ENCODE measurements at places on chromosomes 16 and 17. TPM values are rescaled to one million over a fixed set of nuclear protein-coding genes. Genes with fewer than 3 reads are reported as not detected.

GRCh38 chr16:74577882-74578366, 29.0 kb downstream of the GLG1 start:
- H3K27me3 ChIP-seq = no peaks in the 10 kb centered on the region
- no peak for DNase-seq
- H3K27ac ChIP-seq = no peak overlapping the region
- H3K4me1 ChIP-seq = peaks cover 10% of the 10 kb centered on the region
- H3K36me3 ChIP-seq = no peaks in the 10 kb centered on the region
- H3K4me3 ChIP-seq = no peak overlapping the region

DNA sequence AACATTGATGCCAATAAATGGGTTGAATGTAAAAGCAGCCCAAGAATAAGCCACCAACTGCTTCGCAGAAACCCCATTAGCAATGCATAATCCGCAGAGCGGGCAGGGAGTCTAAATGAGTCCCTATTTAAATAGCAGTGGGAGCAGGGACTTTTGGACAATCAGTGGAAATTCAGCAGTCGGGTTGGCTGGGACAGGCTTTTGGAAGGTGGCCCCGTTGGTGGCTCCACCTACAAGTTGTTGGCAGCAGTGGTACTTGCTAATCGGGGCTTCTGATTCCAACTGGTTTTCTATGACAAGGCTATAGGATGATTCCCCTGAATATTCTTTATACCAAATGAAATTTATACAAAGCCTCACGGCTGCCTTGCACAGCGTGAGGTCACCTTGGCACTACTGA, 86.3 kb downstream of the WDR59 start:
- no peak overlapping the region for H3K27ac ChIP-seq
- DNase-seq = no peak
- H3K4me1 ChIP-seq = no peaks in the 10 kb centered on the region
- H3K4me3 ChIP-seq = no peak overlapping the region

ZPBP2 gene
- not detected for polyA plus RNA-seq

- no peak overlapping the region for H3K4me3 ChIP-seq
- no peak for DNase-seq
- H3K4me1 ChIP-seq = no peaks in the 10 kb centered on the region
- no peaks in the 10 kb centered on the region for H3K36me3 ChIP-seq
- H3K27me3 ChIP-seq = no peaks in the 10 kb centered on the region
Observed at GRCh38 chr16:77963185-77964044, 58.9 kb upstream of the CLEC3A start.

- no peaks in the 10 kb centered on the region for H3K36me3 ChIP-seq
- DNase-seq = no peak
- H3K27ac ChIP-seq = no peak overlapping the region
- peak overlapping the region; percentile 87 for H3K4me3 ChIP-seq
- H3K4me1 ChIP-seq = peaks cover 1% of the 10 kb centered on the region
Observed at GRCh38 chr17:75406222-75406615, 741 bp upstream of the GRB2 start.

DNA sequence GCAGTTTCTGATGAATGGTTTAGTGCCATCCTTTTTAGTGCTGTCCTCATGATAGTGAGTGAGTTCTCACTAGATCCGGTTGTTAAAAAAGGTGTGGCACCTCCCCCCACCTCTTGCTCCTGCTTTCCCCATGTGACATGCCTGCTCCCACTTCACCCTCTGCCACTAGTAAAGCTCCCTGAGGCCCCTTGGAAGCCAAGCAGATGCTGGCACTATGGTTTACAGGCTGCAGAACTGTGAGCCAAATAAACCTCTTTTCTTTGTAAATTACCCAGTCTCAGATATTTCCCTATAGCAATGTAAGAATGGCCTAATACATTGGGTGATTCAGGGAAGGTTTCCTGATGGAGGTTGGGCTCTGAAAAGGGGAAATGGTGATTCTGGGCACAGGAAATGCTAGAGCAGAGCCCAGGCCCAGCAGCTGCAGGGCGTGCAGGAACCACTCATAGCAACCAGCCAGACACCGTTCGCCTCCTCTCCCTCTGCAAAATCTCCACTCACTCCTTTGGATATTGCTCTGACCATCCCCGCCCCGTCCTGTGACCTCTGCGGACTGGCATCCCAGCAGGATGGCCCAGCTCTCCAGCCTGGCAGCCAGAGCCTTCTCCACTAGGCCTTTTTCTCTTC, 2.6 kb upstream of the ADORA2B start:
- H3K36me3 ChIP-seq = no peaks in the 10 kb centered on the region
- H3K27ac ChIP-seq = no peak overlapping the region
- no peaks in the 10 kb centered on the region for H3K27me3 ChIP-seq

GRCh38 chr17:64015447-64015846, 5.0 kb downstream of the ICAM2 start:
- H3K27me3 ChIP-seq = no peaks in the 10 kb centered on the region
- no peak overlapping the region for H3K4me3 ChIP-seq
- no peaks in the 10 kb centered on the region for H3K4me1 ChIP-seq
- no peak for DNase-seq
- no peaks in the 10 kb centered on the region for H3K36me3 ChIP-seq
- no peak overlapping the region for H3K27ac ChIP-seq

ULK2 gene
- polyA plus RNA-seq = 13.8 TPM

- DNase-seq = no peak
- no peaks in the 10 kb centered on the region for H3K36me3 ChIP-seq
- H3K4me1 ChIP-seq = peaks cover 2% of the 10 kb centered on the region
- H3K27ac ChIP-seq = no peak overlapping the region
- no peaks in the 10 kb centered on the region for H3K27me3 ChIP-seq
Observed at GRCh38 chr16:56116577-56116964, 74.7 kb upstream of the GNAO1 start.

DNA sequence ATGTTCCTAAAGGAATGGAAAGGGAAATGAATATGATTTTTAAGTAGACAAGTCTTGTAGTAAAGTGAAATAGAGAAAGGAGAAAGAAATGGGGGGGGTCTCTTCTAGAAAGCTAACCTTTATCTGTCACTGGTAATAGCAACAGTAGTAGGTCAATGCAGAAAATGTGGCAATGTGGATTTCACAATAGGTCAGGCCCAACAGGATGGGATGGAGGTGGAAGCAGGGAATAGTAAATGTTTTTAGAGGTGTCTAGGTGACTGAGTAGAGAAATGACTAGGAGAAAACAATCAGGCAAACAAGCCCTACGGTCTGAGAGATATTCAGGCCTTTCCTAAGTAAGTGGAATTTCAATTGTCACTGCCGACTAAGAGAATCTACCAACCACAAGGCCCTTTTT, 6.0 kb upstream of the RSKR start:
- DNase-seq = no peak
- no peaks in the 10 kb centered on the region for H3K27me3 ChIP-seq
- H3K27ac ChIP-seq = no peak overlapping the region
- H3K4me3 ChIP-seq = no peak overlapping the region

DNA sequence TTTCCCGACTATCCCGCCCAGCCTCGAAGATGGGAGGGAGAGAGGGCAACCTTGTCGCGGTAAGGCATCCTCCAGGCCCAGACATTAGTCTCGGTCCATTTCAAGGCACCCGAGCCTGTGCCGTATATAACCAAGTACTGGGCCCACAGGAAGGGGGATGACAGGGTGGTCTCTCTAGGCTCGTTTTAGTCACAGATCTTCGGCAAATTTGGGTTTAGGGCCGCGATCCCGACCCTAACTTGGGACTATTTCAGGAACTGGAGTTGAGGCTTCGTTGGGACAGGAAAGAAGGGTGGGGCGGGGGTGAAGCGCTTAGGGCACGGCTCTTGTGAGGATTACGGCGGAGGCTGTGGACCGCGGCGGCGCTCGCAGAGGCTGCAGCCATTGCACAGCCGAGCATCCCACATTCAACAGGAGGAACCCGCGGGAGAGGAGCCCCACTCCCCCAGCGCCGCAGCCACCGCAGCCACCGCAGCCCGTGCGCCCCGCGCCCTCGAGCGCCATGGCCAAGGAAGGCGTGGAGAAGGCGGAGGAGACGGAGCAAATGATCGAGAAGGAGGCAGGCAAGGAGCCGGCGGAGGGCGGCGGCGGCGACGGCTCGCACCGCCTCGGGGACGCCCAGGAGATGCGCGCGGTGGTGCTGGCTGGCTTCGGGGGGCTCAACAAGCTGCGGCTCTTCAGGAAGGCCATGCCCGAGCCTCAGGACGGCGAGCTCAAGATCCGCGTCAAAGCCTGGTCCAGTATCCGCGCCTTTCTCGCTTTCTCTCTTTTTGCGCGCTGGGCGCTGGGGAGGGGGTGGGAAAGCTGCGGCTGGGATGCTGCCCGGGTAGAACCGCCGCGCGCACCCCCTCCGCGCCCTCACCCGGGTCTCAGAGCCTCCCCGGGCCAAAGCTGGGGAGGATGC, at the start of gene VAT1L:
VAT1L (plus strand) TSS at position 384 of the 904 bp plus-strand sequence; CDS start at position 503, 119 bp downstream.
- H3K27me3 ChIP-seq = no peaks in the 10 kb centered on the region
- peak within 1 kb of the TSS; percentile 28 for H3K4me3 ChIP-seq
- DNase-seq = no peak
- peaks cover 2% of the 10 kb centered on the region for H3K4me1 ChIP-seq
- no peak within 1 kb of the TSS for H3K27ac ChIP-seq

- no peak for DNase-seq
- no peak overlapping the region for H3K27ac ChIP-seq
- H3K27me3 ChIP-seq = no peaks in the 10 kb centered on the region
- H3K4me3 ChIP-seq = no peak overlapping the region
Observed at GRCh38 chr16:56048425-56049105, 142.7 kb upstream of the GNAO1 start.

CUEDC1 gene
- polyA plus RNA-seq = 18.6 TPM

DNA sequence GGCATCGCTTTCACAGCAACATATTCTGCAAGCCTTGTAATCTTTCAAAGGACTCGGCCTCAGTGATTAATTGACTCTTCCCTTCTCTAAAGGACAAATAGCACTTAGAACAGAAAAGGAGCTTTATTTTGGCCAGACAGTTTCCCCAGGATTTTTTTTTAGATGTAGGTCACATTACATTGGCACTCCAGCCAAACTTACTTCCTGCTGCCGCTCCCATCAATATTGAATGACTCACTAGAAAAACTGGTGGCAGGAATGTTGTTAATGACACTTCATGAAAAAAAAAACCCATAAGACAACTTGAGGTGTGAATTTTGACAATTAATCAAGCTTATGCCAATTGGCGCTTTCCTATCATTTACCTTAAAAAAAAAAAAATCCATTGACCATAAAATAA, 432.6 kb downstream of the TOX3 start:
- no peak overlapping the region for H3K4me3 ChIP-seq
- no peaks in the 10 kb centered on the region for H3K36me3 ChIP-seq
- H3K4me1 ChIP-seq = no peaks in the 10 kb centered on the region
- no peaks in the 10 kb centered on the region for H3K27me3 ChIP-seq

SLC6A4 gene
- polyA plus RNA-seq = not detected

- no peak for DNase-seq
- peaks cover 38% of the 10 kb centered on the region for H3K4me1 ChIP-seq
- no peak overlapping the region for H3K4me3 ChIP-seq
Observed at GRCh38 chr17:57288773-57289121, 32.4 kb downstream of the MSI2 start.

- no peaks in the 10 kb centered on the region for H3K27me3 ChIP-seq
- no peaks in the 10 kb centered on the region for H3K36me3 ChIP-seq
- H3K27ac ChIP-seq = no peak overlapping the region
- H3K4me3 ChIP-seq = no peak overlapping the region
- H3K4me1 ChIP-seq = no peaks in the 10 kb centered on the region
- DNase-seq = no peak
Observed at GRCh38 chr17:70829876-70830275, 660.5 kb downstream of the KCNJ2 start.

GRCh38 chr16:53781023-53781605, 77.2 kb downstream of the FTO start:
- H3K27me3 ChIP-seq = no peaks in the 10 kb centered on the region
- no peaks in the 10 kb centered on the region for H3K4me1 ChIP-seq
- DNase-seq = no peak
- no peak overlapping the region for H3K4me3 ChIP-seq

NFAT5 gene
- polyA plus RNA-seq = 23.7 TPM

GRCh38 chr17:67386965-67387551, 10.0 kb downstream of the PITPNC1 start:
- no peak overlapping the region for H3K4me3 ChIP-seq
- no peaks in the 10 kb centered on the region for H3K36me3 ChIP-seq
- DNase-seq = peak; percentile 57

- H3K36me3 ChIP-seq = no peaks in the 10 kb centered on the region
- no peak overlapping the region for H3K27ac ChIP-seq
- DNase-seq = no peak
Observed at GRCh38 chr17:12388226-12388625, 277.5 kb upstream of the MYOCD start.

GRCh38 chr17:73293480-73293911, 18.3 kb downstream of the CDC42EP4 start:
- H3K27me3 ChIP-seq = no peaks in the 10 kb centered on the region
- H3K27ac ChIP-seq = peak overlapping the region; percentile 47
- peak; percentile 60 for DNase-seq
- no peak overlapping the region for H3K4me3 ChIP-seq

- no peak overlapping the region for H3K27ac ChIP-seq
- no peaks in the 10 kb centered on the region for H3K36me3 ChIP-seq
- DNase-seq = no peak
- no peaks in the 10 kb centered on the region for H3K27me3 ChIP-seq
Observed at GRCh38 chr16:12583237-12583897, 220.3 kb downstream of the CPPED1 start.

GRCh38 chr17:27478901-27479538, 22.8 kb downstream of the KSR1 start:
- H3K27ac ChIP-seq = no peak overlapping the region
- H3K4me1 ChIP-seq = peaks cover 4% of the 10 kb centered on the region
- no peaks in the 10 kb centered on the region for H3K36me3 ChIP-seq
- H3K27me3 ChIP-seq = no peaks in the 10 kb centered on the region

- no peaks in the 10 kb centered on the region for H3K36me3 ChIP-seq
- DNase-seq = no peak
- no peak overlapping the region for H3K27ac ChIP-seq
- no peak overlapping the region for H3K4me3 ChIP-seq
- peaks cover 23% of the 10 kb centered on the region for H3K4me1 ChIP-seq
- H3K27me3 ChIP-seq = no peaks in the 10 kb centered on the region
Observed at GRCh38 chr17:40020146-40020545, 4.9 kb downstream of the CSF3 start.

DNA sequence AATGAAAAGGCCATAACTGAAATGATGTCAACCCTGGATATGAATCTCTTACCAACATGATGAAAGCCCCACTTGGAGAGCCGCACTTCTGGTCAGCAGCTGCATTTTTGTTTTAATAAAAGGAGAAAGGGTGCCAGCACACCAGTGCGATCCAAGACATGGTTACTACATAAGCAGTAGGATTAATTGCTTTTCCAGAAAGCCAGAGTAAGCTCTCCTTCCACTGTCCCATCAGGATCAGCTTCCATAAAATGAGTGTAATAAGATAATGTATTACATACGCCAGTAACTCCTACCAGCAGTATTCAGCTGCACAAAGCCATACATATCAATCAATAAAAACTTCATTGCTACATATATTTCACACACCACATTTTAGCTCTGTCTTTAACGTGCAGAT, 26.3 kb upstream of the NACA2 start:
- no peak overlapping the region for H3K27ac ChIP-seq
- H3K4me1 ChIP-seq = no peaks in the 10 kb centered on the region
- no peaks in the 10 kb centered on the region for H3K36me3 ChIP-seq
- H3K27me3 ChIP-seq = no peaks in the 10 kb centered on the region

NHERF2 gene
- 6.3 TPM for polyA plus RNA-seq

SEC14L5 gene
- polyA plus RNA-seq = 1.5 TPM

PSMB3 gene
- 138 TPM for polyA plus RNA-seq

- peaks cover 4% of the 10 kb centered on the region for H3K4me1 ChIP-seq
- no peak overlapping the region for H3K4me3 ChIP-seq
- peak; percentile 51 for DNase-seq
- no peaks in the 10 kb centered on the region for H3K27me3 ChIP-seq
- H3K36me3 ChIP-seq = no peaks in the 10 kb centered on the region
Observed at GRCh38 chr17:31499771-31500554, 108.5 kb downstream of the RAB11FIP4 start.

SIRT7 gene
- polyA plus RNA-seq = 3.4 TPM

Data from ovary (tissue), 10 donors.